Mesenteric fat pad (tissue), 1 donor: ENCODE measurements at places on chromosomes 3 and 15. TPM values are rescaled to one million over a fixed set of nuclear protein-coding genes. Genes with fewer than 3 reads are reported as not detected.

The ENTPD3 gene
- total RNA-seq = 1.1 TPM

The SENP5 gene
- 38.2 TPM for total RNA-seq

The FGF7 gene
- total RNA-seq = 175 TPM

The RPL22L1 gene
- total RNA-seq = 67.9 TPM

The CHAC1 gene
- 2.4 TPM for total RNA-seq

The SCG3 gene
- not detected for total RNA-seq

The NKIRAS1 gene
- total RNA-seq = 15.7 TPM

The TNFSF10 gene
- 23.0 TPM for total RNA-seq

The SLC22A14 gene
- total RNA-seq = 0.48 TPM

The GOLGA6A gene
- total RNA-seq = not detected

The SUCNR1 gene
- 1.8 TPM for total RNA-seq

The CACNA2D3 gene
- total RNA-seq = 0.48 TPM

The TPRA1 gene
- 24.6 TPM for total RNA-seq

The SHF gene
- 3.8 TPM for total RNA-seq

The PLXNA1 gene
- 26.3 TPM for total RNA-seq

The TM4SF18 gene
- total RNA-seq = 12.3 TPM

The ATP13A4 gene
- not detected for total RNA-seq

The KNG1 gene
- total RNA-seq = not detected
